Amniotic stem cell (primary cell): ENCODE measurements at places on chromosomes 4 and X.

DNA sequence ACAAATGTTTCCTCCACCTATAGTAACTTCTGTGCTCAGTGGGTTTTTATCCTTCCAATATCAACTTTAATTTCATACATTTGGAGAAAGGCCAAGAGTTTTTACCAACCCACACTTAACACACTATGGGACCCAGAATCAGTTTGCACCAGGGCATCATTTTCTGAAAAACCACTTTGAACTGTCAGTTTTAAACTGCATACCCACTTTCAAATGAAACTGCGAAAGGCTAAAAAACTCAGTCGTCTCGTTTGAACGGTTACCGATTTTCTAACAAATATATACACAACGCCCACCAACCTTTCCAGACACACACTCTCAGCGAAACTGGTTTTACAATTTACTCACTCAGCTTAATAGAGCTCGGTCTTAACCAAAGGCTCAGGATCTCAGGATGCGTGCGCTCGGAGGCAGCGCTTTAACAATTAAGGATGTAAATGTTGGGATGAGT is 376 bp downstream of the ABCG2 start:
- no peak for DNase-seq

DNA sequence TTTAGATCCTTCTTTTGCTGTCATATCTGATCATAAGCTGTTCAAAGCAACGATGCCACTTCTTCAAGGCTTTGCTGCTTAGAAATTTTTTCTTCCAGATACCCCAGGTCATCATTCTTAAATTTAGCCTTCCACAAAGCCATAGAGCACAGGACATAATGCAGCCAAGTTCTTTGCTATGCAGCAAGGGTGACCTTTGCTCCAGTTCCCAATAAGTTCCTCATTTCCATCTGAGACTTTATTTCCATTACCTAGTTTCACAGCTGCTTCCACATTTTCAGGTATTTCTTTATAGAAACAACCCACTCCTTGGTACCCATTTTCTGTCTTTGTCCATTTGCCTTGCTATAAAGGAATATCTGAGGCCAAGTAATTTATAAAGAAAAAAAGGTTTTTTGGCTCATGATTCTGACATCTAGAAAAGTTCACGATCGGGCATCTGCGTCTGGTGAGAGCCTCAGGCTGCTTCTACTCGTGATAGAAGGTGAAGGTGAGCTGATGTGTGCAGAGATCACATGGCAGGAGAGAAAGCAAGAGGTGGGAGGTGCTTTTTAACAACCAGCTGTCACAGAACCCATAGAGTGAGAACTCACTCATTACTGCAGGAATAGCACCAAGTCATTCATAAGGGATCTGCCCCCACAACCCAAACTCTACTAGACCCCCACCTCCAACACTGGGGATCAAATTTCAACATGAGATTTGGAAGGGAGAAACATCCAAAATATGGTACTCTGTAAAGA is 11.8 kb upstream of the TASL start:
- DNase-seq, result no peak

DNA sequence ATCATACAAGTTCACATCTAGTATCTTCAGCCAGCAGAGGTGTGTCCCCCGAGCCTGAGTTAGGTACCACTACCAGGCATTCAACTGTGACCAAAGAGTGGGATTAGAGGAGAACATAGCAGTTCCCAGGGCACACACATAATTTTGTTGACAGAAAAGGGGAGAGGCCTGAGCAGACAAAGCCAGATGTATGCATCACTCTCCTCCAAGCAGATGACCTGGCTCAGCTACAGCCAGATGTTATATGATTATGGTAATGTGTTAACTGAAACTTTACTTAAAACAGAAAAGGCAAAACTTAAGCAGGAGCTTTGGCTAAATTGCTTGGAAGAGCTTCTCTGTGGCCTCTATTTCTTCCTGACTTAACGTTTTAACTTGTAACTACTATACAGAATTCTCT is 88.9 kb downstream of the CC2D2A start:
- no peak for DNase-seq

- peak; percentile 27 for DNase-seq
Observed at GRCh38 chr4:41363384-41363981, 106.8 kb downstream of the UCHL1 start.

DNA sequence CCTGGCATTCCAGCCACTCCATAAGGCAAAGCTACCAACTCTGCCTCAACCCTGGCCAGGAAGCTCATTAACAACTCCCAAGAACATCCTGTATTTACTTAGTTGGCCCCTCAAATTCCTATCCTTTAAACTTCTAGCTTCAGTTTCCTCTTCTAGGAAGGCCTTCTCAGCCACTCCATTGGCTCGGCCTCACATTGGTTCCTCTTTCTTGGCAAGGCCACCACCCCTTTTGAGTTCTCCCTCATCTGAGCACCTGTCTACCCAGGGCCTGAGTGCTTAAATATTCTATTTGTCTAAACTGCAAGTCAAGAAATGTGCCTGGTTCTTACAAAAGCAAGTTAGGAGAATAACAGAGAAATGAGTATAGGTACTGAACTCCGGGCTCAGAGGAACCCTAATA is 10.0 kb downstream of the SMC1A start:
- no peak for DNase-seq

- DNase-seq, result no peak
Observed at GRCh38 chrX:116009861-116010710, 160.5 kb upstream of the AGTR2 start.
